Stimulated activated CD8-positive, alpha-beta memory T cell treated with anti-CD3 and anti-CD28 coated beads, Interleukin-15, amount 100 ng/mL, for 48 hours (primary cell): ENCODE measurements at places on chromosomes 7 and 10.

DNA sequence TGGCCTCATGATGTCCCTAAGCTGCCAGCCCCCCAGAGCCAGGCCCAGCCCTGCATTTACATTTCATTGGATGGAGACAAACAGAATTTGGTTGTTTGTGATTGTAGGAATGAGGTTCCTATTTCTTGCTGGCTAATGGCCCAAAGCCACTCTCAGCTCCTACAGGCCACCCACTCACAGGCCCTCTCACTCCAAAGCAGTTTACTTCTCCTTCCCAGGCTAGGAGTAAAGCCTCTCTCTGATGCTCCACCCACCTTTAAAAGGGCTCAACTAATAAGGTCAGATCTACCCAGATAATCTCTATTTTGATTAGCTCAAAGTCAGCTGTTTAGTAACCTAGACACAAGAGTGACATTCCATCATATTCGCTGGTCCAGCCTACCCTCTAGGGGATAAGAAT, 11.2 kb upstream of the CUZD1 start:
- no peak for DNase-seq

DNA sequence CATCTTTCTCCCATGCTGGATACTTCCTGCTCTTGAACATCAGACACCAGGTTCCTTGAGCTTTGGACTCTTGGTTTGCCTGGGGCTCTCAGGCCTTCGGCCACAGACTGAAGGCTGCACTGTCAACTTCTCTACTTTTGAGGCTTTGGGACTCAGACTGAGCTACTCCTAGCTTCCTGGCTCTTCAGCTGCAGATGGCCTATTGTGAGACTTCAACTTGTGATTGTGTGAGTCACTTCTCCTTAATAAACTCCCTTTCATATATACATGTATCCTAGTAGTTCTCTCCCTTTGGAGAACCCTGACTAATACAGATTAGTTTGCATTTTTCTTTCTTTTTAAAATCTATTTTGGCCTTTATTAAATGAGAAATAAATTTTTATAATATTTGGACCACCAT, 276.2 kb upstream of the SEMA3C start:
- no peak for DNase-seq

DNA sequence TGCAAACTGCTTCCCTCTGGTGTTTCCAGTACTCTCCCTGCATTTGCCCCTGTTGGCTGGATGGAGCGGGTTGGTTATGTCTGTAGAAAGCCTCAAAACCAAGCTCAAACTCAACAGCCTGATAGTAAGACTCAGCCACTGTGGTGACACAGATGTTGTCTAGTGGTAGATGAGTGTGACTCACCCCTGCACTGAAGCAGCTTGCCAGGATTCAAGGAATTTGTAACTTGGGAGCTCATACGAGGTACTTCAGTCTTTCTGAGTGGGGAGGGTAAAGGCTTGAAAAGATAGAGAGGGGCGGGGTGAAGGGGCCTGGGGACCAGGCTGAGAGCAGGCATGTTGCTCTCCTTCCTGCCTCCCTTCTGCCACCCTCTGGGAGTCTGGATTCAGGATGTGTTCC, 22.9 kb upstream of the AQP1 start:
- DNase-seq: no peak

DNA sequence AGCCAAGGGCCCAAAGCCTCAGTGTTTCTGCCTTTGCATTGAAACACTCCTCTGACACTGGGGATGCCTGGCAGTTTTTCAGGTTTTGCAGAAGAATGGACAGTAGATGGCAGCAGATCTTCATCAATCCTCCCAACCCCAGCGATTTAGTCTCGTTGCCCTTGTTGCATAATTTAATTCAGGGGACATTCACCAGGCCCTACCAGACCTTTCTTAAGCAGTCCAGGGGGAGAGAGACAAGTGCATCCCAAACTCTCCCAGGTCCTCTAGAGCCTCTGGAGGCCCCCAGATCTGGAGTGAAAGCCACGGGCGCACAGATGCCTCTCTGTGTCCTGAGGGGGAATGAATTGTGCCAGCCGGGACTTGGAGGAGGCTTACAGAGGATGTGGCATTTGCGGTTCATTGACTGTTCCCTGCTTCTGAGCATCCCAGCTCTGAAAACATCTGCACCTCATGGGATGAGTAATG, 29.6 kb downstream of the MINDY4 start:
- DNase-seq: no peak

GRCh38 chr10:34716958-34717357, 98.1 kb downstream of the PARD3 start:
- no peak for DNase-seq

GRCh38 chr10:113151190-113151666, 201.2 kb downstream of the TCF7L2 start:
- no peak for DNase-seq

DNA sequence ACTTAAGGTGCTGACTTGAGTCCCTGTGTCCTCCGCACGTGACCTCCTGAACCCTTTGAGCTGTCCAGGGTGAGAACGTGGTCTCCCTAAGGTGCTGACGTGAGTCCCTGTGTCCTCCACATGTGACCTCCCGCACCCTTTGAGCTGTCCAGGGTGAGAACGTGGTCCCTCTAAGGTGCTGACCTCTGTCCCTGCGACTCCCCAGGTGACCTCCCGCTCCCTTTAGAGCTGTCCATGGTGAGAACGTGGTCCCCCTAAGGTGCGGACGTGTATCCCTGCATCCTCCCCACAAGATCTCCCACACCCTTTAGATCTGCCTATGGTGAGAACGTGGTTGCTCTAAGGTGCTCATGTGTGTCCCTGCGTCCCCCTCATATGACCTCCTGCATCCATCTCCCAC, 174.3 kb downstream of the ADARB2 start:
- DNase-seq: no peak

GRCh38 chr7:141679014-141679413, 23.0 kb downstream of the DENND11 start:
- DNase-seq: no peak

DNA sequence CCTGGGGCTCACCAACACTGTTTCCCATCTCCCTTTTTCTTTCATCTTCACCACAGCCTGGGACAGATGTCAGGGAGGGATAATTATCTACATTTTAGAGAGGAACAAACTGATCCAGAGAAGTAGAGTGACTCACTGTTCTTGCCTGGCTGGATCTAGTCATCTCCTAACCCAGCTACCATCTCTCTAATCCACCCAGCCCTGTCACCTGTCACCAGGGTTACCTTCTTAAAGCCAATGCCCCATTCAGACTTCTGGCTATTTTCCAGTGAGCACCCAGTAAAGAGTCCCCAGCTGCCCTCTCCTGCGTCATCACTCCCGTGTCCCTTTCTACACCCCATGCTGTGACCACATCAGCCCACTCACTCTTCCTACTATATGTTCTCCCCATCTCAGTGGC, 68.4 kb upstream of the DUSP5 start:
- DNase-seq: no peak

- no peak for DNase-seq
Observed at GRCh38 chr10:124496150-124496549, 34.5 kb downstream of the LHPP start.

- no peak for DNase-seq
Observed at GRCh38 chr10:92567952-92568600, 5.8 kb downstream of the IDE start.

DNA sequence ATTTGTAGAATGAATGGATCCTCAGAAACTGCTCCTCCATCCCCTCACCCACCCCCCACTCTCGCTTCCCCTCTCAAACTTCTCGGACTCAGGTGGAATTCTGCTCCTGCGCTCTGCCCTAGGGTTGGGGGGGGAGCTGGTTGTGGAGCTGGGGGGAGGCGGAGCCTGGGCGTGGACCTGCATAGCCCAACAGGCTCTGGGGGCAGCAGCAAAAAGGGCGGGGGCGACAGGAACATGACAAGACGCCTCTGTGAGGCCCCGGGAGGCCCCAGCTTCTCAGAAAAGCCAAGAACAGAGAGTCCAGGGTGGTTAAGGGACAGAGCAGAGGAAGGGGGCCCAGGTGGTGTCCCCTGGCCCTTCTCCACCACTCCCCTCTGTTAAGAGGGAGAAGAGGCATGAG, 3.5 kb downstream of the TSC22D4 start:
- DNase-seq: no peak

GRCh38 chr10:22133749-22134624, 83.8 kb downstream of the EBLN1 start:
- DNase-seq: no peak

DNA sequence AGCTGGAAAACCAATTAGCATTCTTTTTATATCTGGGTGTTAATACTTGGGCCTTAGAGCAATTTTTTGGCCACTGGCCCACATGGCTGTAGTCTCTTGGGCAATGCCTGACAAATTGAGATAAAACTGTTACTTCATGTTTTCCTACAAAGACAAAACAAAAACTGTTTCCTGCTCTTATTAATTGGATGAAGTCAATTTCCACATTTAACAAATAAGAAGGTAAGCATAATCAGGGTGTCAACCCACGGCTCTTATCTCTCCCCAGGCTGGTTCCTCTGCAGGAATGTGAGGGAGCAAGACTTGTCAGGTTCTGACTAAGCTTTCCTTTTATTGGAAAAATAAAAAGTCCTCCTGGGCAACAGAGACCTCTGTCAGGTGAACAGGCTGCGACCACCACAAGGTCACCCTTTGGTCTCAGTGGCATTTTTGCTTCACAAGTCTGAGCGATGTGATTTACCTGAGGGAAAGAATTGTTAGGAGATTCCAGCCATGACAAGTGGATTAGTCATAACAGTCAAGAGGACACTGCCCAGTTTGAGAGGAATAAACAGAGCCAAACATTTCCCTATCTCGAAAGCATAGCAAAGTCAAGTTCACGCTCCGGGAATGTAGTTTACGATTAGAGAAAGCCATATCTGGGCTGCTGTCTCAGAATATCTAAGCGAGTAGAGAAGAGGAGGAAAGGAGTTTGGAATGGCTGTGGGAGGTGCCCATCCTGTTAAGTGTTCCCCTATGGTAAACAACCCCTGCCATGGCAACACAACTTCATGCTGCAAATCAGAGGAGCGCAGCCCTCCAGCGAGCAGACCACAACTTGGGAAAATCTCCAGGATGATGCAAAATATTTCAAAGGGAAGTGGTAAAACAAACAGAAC, 144.4 kb downstream of the TES start:
- no peak for DNase-seq

- DNase-seq: no peak
Observed at GRCh38 chr7:13508586-13508985, 480.9 kb downstream of the ETV1 start.

- DNase-seq: no peak
Observed at GRCh38 chr7:158706273-158706704, 1.7 kb upstream of the NCAPG2 start.

GRCh38 chr7:149422914-149423301, 38.0 kb downstream of the ZNF777 start:
- DNase-seq: no peak

DNA sequence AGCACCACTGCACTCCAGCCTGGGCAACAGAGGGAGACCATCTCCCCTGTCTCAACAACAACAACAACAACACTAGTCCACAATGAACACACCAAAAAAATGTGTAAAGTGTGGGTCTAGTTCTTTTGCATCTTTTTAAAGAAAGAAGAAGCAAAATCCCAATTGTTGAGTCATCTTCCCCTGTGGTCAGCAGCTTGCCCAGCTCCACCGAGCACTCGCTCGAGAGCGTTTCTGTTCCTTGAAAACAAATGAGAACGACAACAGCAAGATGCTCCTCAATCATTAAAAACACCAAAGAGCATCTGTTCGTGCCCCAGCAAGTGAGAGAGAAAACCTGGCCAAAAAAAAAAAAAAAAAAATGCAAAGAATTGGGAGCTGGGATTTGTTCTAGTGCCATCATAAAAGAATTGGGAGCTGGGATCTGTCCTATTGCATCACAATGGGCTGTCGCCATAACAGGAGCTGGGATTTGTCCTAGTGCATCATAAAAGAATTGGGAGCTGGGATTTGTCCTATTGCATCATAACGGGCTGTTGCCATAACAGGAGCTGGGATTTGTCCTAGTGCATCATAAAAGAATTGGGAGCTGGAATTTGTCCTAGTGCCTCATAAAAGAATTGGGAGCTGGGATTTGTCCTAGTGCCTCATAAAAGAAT, 118.1 kb downstream of the PTPRN2 start:
- DNase-seq: no peak

GRCh38 chr7:26645121-26645520, 219.3 kb downstream of the SKAP2 start:
- DNase-seq: no peak

DNA sequence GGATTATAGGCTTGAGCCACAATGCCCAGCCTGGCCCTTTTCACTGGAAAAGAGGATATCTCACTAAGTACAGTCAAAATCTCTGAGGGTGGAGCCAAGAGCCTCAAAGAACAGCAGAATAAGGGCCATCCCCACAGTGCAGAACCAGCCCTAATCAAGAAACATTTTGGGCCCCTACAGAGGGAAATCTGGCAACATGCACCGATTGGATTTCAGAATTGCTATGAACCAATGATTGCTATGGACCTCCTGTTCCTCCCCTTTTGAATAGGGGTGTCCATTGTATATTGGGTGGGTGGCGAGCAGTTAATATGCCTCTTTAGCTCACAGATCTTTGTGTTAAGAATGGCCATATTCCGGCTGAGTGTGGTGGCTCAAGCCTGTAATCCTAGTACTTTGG, 42.7 kb downstream of the SKIDA1 start:
- DNase-seq: no peak

- no peak for DNase-seq
Observed at GRCh38 chr7:135974667-135975066, 2.5 kb downstream of the MTPN start.

- no peak for DNase-seq
Observed at GRCh38 chr7:131933751-131934289, 377.4 kb upstream of the PODXL start.

DNA sequence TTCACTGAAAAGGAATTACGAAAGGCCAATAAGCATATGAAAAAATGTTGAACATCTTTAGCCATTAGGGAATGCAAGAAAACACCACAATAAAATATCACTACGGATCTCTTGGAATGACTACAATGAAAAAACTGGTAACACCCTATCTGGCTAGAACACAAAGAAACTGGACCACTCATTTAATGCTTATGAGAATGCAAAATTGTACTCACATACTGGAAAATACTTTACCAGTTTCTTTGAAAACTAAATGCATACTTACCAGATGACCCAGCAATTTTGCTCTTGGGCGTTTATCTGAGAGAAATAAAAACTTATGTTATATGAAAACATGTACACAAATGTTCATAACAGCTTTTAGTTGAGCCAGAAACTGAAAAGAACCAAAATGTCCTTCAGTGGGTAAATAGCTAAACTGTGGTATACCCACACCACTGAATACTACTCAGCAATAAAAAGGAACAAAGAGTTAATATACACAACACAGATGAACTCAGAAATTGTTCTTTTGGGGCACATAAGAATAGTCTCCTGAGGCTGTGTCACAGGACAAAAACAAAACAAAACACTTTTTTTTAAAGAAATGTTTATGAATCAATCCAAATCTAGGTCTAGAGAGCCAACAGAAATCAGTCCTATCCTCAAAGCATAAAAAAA, 23.5 kb downstream of the CNOT4 start:
- DNase-seq: no peak
